Neural progenitor cell (in vitro differentiated cells): ENCODE measurements at places on chromosomes 12 and 14. TPM values are rescaled to one million over a fixed set of nuclear protein-coding genes. Genes with fewer than 3 reads are reported as not detected.

Gene LRRC10
- total RNA-seq: not detected in 2 replicates

Gene ART4
- total RNA-seq: not detected in 2 replicates

Gene GPD1
- 1.4 TPM in 1 of 2 replicates, not detected in the other for total RNA-seq

DNA sequence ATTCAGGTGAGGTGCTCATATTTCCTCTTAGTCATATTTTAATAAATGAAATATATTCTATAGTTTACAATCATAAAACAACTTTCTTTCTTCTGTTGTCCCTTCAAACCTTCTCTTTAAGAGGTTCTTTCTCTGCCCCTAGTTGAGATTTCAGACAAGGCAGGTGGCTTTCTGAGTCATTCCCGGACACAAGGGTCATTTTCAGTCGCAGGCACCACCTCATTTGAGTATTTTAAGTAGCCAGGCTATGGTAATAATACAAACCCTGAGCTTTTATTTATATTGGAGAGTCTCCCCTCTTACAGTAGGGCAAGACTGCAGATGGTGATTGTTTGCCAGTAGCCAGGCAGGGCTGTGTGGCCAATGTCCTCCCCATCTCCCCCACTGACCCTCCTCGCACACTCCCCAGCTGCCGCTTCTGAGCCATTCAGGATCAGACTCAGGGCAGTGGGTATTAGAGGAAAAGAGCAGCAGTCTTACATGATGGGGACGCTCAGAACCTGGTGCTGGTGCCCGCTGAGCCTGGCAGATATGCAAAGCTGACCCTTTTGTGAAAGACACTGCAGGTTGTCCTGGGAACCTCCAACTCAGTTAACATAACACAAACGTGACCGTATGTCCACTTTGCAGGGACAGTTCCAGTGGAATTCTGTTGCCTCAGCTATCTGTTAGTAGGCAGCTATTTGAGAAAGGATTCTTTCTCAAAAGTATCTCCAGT, 101.1 kb upstream of the BCL2L14 start:
- peaks cover 7% of the 10 kb centered on the region for H3K4me1 ChIP-seq
- no peak overlapping the region for H3K27ac ChIP-seq
- peaks cover 4% of the 10 kb centered on the region for H3K27me3 ChIP-seq
- H3K36me3 ChIP-seq: no peaks in the 10 kb centered on the region

DNA sequence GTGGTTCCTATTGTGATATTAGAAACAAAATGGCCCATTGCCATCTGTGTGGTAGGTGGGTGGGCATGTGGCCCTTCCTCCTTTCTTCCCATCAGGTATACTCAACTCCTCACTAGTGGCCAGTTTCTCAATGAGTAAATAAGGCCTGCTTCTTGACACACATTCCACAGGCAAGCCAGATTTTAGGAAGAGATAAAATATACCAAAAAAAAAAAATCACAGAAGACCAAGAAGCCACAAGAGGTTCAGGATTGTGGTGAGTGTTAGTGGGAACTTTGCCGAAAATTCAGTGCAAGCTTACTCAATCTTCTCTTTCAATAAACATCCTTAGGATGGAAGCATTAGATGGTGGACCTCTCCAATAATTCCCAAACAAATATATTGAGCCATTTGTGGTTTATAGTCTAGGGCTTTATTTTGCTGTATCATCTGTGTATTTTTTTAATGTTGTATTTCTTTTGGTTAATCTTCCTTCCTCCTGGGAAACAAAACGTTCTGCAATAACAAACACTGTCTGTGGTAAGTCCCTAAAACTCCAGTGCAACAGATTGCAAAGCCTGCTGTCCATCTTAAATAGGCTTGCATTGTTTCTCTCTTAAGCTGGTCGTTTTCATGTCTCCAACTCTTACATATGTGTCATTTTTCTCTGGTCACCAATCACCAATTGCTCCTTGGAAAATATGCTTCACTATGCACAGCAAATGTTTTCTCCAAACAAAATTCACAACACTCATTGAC, 289.9 kb upstream of the KITLG start:
- no peak overlapping the region for H3K4me3 ChIP-seq
- no peaks in the 10 kb centered on the region for H3K36me3 ChIP-seq
- no peak overlapping the region for H3K27ac ChIP-seq

- H3K27me3 ChIP-seq: no peaks in the 10 kb centered on the region
- peaks cover 12% of the 10 kb centered on the region for H3K4me1 ChIP-seq
- no peaks in the 10 kb centered on the region for H3K36me3 ChIP-seq
- no peak overlapping the region for H3K27ac ChIP-seq
- no peak overlapping the region for H3K4me3 ChIP-seq
These were observed 28.1 kb downstream of the MSRB3 start for GRCh38 chr12:65306366-65307168.

DNA sequence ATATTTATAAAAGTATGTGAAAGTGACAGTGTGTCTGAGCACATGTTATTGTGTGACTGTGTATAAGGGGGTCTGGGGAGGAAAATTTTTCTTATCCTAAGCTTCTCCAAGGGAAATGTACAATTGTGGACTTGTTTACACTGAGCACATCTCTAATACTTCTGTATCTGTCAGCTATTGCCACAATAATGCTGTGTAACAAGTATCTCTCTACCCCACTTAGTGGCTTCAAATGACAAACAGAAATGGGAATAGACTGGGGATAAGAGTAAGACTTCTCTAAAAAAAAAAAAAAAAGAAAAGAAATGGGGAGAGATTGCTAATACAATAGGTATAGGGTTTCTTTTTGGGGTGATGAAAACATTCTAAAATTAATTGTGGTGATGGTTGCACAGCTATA, 44.3 kb upstream of the CCDC63 start:
- no peak overlapping the region for H3K27ac ChIP-seq
- no peaks in the 10 kb centered on the region for H3K36me3 ChIP-seq
- H3K4me3 ChIP-seq: no peak overlapping the region
- no peaks in the 10 kb centered on the region for H3K27me3 ChIP-seq
- DNase-seq: no peak
